ENCODE measurements at places on chromosomes 13 and 19.

- no peak for DNase-seq
Observed at GRCh38 chr19:58328999-58329398, 2.2 kb downstream of the ZSCAN22 start.

DNA sequence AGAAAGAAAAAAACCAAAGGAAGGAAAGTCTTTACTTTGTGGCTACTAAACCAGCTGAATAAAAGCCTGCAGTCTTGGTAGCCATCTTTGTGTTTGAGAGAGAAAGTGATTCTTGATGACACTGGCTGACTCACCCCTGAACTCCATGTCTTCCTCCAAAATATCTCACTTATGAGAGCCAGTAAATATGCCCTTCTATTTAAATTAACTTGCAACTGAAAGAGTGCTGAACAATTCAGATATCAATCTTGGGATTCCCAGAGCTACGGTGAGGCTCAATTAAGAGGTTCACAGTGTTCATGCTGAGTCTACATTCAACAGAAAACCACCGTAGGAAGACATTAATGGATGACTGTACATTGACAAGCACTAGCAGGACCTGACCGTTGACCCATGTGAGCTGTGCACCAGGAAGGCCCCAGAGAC is 57.9 kb downstream of the KCTD12 start:
- DNase-seq, result no peak

DNA sequence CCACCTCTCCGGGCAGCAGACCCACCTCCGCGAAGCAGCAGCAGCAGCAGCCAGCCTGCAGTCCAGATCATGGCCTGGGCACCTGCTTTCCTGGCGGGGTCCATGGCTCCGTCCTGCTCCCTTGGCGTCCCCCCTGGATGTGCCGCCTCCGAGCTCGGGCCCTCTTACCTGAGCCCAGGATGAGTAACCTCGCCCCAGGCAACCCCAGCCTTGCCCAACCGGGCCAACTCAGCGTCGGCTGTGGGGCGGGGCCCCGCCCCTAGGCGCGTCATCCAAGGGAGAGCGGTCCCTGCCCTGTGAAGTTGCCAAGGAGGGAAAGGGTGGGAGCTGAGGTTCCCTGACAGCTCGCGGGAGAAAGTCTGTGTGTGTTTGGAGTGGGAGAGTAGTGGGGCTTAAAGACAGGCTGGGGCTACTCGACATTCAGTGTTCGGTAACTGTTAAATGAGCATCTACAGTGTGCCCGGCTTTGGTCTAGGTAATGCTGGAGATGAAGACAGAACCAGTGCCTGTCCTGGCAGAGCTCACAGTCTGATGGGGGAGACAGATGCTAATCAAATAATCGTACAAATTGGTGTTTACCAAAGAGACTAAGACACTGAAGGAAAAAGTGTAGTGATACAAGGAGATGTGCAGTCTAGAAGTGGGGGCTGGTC is at the start of gene LYPD3:
Gene LYPD3 (minus strand): TSS at position 141 of the 653 bp plus-strand sequence. CDS start 37 bp downstream, at position 104.
- peak; percentile 19 for DNase-seq

DNA sequence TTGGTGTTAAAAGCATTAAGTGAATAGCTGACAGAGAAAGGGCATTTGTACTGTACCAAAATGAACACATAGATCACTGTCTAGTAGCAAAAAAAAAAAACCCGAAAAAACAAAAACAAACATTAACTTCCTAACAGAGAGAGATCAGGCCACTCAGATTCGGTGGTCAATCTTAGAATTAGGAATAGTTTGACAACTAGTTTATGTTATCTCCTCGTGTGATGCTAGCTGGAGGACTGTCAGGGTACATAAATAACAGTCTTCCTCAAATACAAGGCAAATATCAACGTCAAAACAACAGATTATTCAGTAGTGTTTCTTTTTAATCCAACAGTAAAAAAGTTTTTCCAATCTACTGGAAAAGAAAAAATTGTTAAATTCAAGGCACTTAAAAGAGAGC is 1.7 kb downstream of the ZMYM5 start:
- DNase-seq, result no peak

- no peak for DNase-seq
Observed at GRCh38 chr13:45943120-45943519, 91.6 kb upstream of the SIAH3 start.

GRCh38 chr13:50779443-50780200 is 63.9 kb downstream of the DLEU7 start:
- DNase-seq, result no peak

GRCh38 chr19:13098277-13099072 is 4.2 kb downstream of the LYL1 start:
- DNase-seq, result no peak

DNA sequence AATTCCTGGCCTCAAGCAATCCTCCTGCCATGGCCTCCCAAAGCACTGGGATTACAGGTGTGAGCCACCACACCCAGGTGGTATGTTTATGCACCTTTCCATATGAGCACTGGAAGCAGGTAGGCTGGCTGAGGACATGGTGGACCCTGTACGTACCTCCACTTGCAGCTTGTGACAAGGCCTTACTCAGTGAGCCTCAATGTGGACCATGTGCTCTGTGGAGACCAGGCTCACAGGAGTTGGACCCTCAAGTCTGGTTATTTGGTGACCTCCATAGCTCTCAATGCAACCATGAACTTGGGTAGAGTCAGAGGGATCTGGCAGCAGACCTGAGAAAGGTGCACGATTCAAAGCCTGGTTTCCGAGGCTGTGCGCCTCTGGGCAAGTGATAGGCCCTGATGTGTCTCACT is 5.5 kb downstream of the ACP4 start:
- DNase-seq, result no peak

DNA sequence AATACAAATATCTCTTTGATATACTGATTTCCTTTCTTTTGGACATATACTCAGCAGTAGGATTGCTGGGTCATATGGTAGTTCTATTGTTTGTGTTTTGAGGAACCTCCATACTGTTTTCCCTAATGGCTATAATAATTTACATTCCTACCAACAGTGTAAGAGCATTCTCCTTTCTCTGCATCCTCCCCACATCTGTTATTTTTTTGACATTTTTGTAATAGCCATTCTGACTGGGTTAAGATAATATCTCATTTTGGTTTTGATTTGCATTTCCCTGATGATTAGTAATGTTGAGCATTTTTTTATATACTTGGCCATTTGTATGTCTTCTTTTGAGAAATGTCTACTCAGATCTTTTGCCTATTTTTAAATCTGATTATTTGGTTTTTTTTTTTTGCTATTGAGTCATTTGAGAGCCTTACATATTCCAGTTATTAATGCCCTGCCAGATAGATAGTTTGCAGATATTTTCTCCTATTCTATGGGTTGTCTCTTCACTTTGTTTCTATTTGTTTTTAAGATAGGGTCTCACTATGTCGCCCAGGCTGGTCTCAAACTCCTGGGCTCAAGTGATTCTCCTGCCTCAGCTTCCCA is 95.7 kb downstream of the FNDC3A start:
- no peak for DNase-seq

GRCh38 chr13:98147521-98147920 is 4.6 kb downstream of the FARP1 start:
- DNase-seq, result no peak

DNA sequence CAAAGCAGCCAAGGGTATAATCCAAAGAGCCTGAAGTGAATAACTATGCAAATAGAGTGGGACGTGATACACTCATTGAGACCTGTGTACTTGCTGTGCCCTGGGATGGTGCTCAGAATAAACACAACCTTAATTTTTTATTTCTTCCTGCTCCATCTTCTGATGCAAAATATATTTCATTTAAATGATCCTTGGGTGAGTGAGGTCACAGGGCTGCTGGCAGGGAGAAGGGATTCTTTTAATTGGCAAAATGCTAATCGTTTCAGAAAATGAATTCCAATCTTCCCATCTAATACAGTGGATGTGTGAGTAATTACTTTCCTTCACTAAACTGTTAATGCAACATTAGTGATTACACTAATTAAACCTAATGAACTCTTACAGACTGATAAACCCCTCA is 63.5 kb downstream of the SIAH3 start:
- no peak for DNase-seq

- DNase-seq, result peak; percentile 75
Observed at GRCh38 chr19:55062735-55063491, at the start of gene RDH13. TSS of gene RDH13 (minus strand) at chr19:55063148. CDS start at chr19:55063032, 116 bp downstream.

GRCh38 chr13:35484384-35484783 is 7.9 kb upstream of the MAB21L1 start:
- no peak for DNase-seq
